ENCODE measurements at places on chromosomes 7 and 10.

DNA sequence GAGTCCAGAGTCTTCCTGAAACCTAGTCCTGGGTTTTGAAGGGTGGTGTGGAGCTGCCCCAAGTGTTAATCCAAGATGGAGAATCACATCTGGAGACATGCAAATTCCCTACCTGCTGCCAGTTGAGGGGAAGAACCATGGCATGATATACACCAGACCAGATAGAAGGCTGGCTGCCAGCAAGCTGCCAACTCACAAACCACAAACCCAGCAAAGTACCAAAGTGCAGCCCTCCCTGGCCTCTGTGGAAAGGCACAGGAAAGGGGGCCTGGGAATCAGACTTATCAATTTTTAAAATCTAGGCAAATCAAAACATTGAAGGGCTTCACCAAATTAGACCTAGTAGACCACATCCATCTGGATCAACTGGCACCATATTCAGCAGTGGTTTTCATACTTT lies 157.0 kb downstream of the TMEM26 start:
- DNase-seq, result no peak

DNA sequence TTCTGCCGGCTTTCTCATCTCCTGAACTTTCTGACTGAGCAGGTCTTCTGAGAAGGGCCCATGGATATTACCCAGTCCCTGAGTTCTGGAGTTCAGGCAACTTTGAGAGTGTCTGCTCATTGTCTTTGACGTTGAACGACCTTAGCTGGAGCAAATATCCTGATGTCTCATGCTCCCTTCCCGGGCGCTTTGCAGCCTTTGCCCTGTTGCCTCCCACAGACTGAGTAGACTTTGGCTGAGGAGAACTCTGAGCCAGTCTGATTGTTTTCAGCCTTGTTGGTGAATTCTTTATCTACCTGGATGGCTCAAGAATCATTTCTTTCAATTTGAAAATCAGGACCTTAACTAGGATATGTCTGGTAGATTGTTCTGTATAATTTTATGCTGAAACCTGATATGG lies 353.7 kb downstream of the GLRX3 start:
- DNase-seq, result no peak

GRCh38 chr7:135328053-135328452 lies 94.4 kb downstream of the STRA8 start:
- no peak for DNase-seq

DNA sequence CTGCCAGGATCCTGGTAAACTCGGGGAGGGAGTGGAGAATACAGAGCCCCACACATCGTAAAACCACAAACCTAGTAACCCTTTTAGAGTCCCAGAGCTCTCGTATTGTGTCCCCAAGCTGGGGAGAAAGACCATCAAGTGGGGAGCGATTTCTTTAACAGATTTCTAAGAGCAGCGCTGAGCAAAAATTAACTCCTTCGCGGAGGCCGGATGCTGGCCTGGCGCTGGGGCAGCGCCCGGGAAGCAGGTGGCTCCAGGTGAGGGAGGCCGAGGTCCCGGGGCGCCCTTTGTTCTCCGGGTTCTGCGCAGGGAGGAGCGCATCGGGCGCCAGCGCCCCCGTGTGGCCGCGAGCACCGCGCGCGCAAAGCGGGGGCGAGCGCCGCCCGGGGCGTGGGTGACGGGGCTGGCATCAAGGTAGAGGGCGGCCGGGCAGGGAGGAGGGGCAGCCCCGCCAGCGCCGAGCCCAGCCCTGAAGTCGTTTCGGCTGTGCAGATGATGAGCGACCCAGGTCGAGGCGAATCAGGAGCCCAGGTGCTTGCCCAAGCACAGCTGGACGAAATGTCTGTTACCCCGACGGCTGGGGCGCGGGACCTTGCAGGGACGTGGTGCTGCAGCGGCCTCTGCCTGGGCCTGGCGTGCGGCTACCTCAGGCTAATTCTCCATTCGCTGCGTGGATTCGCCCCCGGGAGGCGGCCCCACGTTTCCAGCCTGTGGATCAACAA lies 10.4 kb upstream of the FGFR2 start:
- DNase-seq, result no peak

- DNase-seq, result no peak
Observed at GRCh38 chr10:71179382-71179781, 33.0 kb upstream of the UNC5B start.

DNA sequence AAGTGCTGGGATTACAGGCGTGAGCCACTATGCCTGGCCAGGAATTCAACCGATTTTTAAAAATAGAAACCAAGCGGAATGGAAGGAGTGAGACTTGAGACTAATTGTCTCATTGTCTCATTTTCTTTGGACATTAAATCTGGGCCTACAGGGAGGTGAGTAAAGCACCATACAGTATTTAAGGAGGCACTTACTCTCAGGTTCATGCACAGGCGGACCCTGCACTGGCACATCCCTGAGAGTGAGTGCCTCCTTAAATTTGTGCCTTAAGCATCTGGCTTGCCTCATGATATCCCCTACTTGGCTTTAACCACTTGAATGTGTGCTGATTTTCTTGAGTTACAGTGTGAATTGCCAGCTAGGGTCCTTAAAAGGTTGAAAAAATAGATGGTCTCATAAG lies 10.6 kb downstream of the UBE3C start:
- DNase-seq, result no peak

DNA sequence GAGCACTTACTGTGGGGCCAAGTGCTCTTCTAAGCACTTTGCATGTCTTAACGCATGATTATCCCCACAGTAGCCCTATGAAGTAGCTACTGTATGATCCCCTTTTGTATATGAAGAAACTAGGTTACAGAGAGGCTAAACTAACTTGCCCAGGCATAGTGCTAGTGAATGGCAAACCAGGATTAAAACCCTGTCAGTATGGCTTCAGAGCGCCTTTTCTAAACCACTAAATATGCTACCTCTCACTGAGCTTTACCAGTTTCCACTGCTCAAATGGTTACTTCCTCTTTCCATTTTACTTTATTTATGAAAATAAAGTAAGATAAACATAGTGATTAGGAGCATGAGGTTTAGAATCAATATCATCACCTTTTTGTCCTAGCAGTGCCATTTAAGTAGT lies 73.6 kb downstream of the PODXL start:
- DNase-seq, result no peak

Measured in effector CD4-positive, alpha-beta T cell (primary cell).